Stimulated activated CD4-positive, alpha-beta T cell treated with anti-CD3 and anti-CD28 coated beads, Interleukin-15, amount 100 ng/mL, for 24 hours (primary cell): ENCODE measurements at places on chromosomes 12 and 14.

- no peak for DNase-seq
Observed at GRCh38 chr12:102406033-102406584, 74.3 kb downstream of the IGF1 start.

DNA sequence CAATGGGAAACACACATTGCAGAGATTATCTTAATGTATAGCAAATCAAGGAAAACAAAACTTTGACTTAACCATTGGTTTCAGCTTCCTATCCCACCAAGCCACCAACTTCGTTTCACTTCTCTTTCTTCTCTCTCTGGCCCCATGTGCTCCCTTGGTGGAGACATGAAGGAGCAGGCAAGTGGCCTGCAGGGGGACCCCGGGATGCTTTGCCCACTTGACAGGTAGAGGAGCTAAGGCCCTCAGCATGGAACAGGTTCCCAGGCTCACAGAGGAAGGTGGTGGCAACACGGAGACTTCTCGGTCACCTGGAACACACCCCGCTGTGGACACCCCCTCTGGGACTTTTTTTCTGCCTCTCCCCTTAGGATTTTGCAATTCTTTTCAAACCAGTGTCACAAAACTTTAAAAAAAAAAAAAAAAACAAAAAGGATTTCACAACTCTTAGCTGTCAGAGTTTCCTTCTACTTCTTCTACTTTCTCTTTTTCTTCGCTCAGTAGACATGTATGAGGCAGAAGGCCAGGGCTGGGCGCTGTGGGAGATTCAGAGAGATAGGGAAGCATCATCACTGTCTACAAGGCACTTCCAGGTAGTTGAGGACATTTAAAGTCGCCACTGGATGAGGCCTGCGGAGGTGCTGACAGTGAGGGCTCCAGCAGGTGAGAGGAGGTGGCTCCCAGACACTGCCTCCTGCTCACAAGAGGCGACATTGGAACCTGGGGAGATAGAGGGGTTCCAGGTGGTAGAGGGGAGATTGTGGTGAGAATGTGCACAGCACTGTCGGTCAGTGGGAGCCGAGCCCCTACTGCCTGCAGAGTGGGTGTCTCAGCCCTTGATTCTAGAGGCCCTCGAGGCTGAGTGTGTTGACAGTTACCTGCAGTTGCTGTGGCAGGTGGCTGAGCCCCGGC is 119.6 kb downstream of the GCH1 start:
- peak; percentile 25 for DNase-seq

GRCh38 chr12:58415716-58416115 is 474.3 kb downstream of the ATP23 start:
- no peak for DNase-seq

- DNase-seq, result no peak
Observed at GRCh38 chr12:90323217-90323616, 614.6 kb upstream of the ATP2B1 start.

- no peak for DNase-seq
Observed at GRCh38 chr14:102087762-102088011, 843 bp upstream of the HSP90AA1 start.

GRCh38 chr12:68772714-68773113 is 26.7 kb downstream of the SLC35E3 start:
- no peak for DNase-seq

GRCh38 chr14:60573943-60574495 is 65.1 kb downstream of the SIX6 start:
- DNase-seq, result no peak

- no peak for DNase-seq
Observed at GRCh38 chr12:50282721-50283228, 545 bp downstream of the LIMA1 start.

DNA sequence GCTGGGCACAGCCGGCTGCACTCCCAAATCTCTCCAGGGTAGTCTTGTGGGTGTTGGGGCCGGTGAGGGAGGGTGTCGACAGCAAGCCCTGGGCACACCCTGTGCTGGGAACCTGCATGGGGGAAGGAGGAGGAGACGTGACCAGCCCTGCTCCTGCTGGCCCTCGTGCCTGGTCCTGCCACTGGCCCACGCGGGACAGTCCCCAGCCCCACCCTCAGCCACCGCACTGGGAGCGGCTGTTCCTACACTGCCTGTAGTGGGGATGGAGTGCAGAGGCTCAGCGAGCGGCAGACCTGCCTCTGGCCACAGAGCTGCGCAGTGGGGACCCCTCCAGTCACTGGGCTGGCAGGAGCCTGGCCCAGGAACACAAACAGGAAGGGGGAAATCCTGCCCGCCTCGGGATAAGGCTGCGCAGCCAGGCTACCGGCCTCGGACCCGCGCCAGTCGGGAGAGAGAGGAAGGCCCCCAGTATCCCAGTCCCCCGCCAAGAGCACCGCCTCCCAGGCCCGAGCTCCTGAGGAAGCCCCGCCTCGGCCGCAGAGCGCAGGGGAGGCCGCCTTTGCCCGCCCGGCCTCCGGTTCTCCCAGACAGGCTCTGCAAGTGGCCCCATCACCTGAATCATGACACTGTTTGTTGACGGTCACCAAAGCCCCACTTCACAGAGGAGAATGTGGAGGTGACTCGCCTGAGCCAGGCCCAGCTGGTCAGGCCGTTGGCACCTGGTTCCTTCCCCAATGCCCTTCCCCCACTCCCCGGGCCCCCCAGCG is 10.6 kb downstream of the AHNAK2 start:
- DNase-seq, result no peak

DNA sequence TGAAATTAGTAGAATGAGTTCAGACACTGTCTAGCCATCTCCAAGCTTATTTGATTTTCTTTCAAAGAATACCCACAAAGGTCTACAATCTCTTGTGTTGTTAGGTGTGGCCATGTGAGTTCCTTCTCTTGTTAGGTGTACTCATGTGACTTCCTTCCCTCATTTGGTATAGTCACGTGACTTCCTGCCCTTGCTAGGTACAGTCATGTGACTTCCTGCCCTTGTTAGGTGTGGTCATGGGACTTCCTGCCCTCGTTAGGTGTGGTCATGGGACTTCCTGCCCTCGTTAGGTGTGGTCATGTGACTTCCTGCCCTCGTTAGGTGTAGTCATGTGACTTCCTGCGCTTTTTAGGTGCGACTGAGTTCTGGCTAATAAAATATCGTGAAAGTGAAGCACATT is 179.6 kb downstream of the TMX1 start:
- peak; percentile 20 for DNase-seq

DNA sequence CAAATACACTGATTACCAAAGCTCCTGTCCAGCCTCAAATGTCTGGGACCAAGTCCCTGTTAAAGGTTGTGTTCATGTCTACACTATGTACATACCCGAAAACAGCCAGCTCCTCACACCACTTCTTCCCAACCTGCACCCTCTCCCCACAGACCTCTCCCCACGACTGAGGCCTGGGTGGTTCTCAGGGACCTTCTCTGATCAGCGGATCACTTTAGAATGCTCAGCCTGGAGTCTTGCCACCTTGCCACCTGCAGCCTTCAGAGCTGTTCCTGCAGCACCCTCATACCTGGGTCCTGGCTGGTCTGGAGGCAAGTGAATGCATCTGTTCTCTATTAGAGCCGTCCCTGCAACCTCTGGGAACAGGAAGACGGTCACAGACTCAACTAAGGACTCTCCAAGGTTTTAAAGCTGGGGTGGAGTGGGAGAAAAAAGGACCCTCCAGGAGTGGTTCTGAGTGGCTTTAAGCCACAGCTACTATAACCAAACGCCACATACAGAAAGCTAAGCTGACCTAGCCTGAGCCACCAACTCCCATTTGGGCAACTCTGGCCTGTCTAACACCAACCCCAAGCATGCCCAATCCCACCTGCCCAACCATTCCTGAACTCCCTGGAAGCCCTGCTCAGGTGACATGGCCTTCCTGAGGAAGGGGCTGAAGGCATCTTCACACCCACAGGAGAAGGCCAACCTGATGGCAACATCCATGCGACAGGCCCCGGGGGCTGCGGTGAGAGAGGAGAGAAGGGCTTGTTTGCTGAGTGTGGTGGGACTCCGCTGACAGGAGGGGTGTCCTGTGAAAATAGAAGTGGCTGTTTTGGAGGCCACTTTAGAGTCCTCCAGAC is 8.6 kb downstream of the KRT2 start:
- no peak for DNase-seq

GRCh38 chr12:50394469-50395029 is 1.9 kb downstream of the FAM186A start:
- DNase-seq, result no peak

GRCh38 chr14:76995279-76996035 is 33.1 kb downstream of the IRF2BPL start:
- DNase-seq, result peak; percentile 53

DNA sequence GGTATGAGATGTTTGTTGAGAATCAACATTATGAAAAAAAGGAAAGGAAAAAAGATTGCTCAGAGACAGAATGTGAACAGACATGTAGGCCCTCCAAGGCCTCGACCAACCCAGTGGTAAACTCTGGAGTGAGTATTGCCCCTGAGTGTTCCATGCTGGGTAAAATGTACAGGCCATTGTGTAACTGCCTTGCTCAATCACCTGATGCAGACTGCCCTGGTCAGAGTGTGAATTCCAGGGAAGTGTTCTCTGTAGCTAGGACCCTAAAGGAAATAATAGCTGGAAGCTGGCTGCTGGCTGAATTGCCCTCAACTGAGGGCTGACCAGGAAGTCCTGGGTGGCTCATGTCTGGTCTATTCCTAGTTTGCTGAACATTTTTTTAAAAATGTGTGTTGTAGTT is 1081.4 kb upstream of the LRFN5 start:
- no peak for DNase-seq

- DNase-seq, result no peak
Observed at GRCh38 chr12:93178154-93178878, 199.4 kb upstream of the NUDT4 start.

GRCh38 chr12:15256761-15257160 is 35.5 kb upstream of the RERG start:
- no peak for DNase-seq

GRCh38 chr14:87866116-87866515 is 126.9 kb downstream of the GALC start:
- DNase-seq, result no peak

GRCh38 chr14:30906752-30907658 is 32.6 kb downstream of the COCH start:
- DNase-seq, result no peak

DNA sequence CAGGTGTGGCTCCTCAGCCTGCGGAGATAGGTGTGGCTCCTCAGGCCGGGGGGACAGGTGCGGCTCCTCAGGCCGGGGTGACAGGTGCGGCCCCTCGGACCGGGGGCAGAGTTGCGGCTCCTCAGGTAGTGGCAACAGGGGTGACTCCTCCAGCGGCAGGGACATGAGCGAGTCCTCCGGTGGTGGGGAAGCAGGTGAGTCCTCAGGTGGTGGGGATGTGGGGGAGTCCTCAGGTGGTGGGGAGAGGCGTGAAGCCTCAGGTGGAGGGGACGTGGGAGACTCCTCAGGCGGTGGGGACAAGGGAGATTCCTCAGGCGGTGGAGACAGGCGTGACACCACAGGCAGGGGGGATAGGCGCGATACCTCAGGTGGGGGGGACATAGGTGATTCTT is 9.2 kb downstream of the KMT2D start:
- DNase-seq, result no peak

DNA sequence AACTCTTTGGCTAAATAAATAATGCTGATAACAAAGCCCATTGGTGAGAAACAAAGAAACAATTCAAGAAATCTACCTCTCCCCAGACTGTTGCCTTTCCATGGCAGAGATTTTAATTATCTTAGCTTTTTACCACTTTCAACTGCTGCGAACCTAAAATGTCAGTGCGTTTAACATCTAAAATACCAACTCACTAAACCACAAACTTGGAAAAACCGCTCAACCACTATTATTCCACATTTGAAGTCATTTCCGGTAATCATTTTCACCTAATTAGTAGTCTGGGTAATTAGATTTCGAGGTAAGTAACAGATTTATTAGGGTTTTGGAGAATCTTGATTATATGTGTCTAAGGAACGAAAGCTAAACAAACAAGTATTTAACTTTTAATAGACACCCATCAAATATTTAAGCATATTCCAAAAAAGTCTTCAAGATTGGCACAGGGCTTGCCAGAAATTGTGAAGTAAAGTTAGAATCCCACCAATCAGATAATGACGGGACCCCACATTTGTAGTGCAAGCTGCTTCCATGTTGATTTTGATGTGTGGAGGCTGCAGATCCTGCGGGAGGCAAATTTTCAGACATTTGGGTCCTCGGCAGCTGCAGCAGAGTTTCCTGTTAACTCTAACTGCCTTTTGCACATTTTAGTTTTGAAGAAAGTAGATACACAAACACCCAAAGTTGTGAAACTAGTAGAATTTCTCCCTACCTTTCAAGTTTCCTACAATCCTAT is 4.1 kb downstream of the OTX2 start:
- no peak for DNase-seq

GRCh38 chr12:64459394-64459891 is 7.5 kb downstream of the TBK1 start:
- DNase-seq, result peak; percentile 7

DNA sequence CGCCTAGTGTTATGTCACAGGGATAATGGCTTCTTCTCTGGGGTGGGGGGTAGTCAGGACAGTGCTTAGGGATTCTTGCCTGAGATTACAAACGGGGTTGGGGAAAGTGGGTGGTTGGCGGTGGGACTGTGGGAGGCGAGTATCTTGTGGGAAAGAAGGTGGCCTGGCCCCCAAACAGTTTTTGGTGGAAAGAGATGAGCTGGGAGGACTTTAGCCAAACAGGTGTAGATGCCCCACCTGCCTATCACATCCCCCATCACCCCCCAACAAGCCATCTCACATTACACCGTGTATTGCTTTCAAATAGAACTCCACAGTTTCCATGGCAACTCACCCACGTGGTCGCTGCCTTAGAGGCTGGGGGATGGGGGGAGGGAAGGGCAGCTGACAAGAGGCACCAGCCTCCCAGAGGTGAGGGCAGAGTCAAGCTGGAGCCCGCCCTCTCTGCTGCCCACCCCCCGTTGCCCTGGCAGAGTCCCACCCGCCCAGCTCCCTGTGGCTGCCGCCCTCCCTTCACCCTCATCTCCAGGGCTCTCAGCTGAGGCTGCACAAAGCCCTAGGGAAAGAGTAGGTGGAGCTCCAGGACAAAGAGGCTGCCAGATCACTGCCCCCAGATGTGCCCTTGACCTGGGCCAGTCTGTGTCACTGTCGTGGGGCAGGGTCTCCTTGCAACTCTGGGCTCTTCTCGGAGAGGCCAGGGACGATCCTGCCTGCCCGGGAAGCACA is 98.3 kb downstream of the LRRC74A start:
- DNase-seq, result peak; percentile 47
